ENCODE measurements at places on chromosomes 5 and 9.
A peak's percentile ranks its signal among the peaks of the same experiment; 100 is the strongest.

GRCh38 chr9:99239341-99240060 lies 17.4 kb downstream of the SEC61B start:
- peak; percentile 81 for DNase-seq

DNA sequence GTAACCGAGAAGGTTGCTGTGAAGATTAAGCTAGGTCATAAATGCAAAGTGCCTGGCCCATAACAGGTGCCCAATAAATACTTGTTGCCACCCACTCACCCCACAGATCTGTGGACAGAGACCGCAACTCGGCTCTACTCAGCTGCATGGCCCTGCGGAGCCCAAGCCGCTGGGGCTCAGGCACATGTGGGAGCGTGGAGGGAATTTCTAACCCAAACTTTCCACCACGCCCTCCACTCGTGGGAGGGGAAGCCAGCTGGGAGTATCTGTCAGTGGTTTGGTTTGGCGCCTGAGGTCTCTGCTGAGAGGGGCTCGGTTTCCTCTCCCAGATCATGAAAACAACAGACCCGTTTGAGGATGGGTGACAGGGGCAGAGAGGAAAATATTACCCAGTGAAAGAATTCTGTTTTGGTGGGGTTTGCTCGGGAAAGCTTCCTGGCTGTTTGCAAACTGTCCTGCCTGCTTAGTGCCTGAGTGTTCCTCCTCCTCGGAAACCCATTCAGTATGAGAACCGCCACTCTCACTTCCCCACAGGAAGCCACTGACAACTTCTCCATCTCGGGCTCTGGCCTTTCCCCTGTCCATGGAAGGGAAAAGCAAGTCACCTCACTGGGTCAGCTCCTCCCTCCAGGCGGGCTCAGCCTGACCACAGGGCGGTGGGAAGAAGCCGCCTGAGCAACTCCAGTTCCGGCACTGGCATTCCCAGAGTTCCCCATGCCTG lies 60.1 kb downstream of the RGS3 start:
- DNase-seq, result peak; percentile 45

- no peak for DNase-seq
These were observed 37.6 kb downstream of the EPB41L4A start for GRCh38 chr5:112381521-112381920.

DNA sequence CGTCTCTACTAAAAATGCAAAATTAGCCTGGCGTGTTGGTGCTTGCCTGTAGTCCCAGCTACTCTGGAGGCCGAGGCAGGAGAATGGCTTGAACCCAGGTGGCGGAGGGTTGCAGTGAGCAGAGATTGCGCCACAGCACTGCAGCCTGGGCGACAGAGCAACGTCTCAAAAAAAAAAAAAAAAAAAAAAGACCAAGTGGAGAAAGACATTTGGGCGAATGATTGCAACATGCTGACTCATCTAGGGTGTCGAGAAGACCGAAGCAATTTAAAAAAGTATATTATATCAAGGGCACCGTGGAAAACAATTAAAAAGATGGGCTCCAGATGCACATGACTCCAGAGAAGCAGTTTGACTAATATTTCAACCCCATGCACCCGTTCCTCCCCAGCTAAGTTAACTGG lies 9.2 kb downstream of the KLF4 start:
- DNase-seq, result peak; percentile 86

DNA sequence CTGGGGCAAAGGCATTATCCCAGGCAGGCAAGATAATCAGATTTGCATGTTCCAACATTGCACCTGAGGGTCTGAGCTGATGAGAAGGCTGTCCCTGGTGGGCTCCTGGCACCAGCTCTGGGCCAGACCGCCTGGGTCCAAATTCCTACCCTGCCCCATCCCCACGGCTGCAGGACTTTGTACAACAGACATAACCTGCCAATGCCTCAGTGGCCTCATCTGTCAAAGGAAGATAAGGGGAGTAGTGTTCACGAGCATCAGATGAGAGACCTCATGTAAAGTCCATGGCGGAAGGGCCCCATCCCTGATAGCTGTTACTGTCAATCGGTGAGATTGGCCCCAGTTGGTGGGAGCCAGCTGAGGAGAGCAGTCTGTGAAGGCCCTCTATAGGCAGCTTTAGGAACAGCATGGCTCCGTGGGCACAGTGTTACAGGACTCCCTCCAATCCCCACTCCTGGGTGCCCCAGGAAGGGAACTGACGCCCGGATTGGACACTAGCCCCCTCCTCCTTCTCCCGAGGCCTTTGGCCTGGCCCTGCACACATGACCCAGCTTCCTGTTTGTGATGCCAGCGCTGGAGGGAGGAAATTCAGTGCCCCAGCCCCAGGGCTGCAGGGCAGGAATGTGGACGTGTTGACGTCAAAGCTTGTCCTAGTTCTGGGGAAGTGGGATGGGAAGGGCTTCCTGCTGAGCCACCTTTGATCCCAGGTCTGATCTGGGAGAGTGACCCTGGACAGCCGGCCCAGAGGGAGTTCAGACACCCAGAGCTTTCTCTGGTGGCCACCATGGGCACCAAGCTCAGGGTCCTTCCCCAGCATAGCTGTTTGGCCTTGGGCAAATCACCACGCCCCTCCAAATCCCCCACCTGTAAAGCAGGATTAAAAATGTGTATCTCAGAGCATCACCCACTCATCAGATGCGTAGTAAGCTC lies 56.2 kb downstream of the DUSP1 start:
- DNase-seq, result peak; percentile 77

- no peak for DNase-seq
These were observed 296.9 kb downstream of the ADAMTS6 start for GRCh38 chr5:65184780-65185179.

DNA sequence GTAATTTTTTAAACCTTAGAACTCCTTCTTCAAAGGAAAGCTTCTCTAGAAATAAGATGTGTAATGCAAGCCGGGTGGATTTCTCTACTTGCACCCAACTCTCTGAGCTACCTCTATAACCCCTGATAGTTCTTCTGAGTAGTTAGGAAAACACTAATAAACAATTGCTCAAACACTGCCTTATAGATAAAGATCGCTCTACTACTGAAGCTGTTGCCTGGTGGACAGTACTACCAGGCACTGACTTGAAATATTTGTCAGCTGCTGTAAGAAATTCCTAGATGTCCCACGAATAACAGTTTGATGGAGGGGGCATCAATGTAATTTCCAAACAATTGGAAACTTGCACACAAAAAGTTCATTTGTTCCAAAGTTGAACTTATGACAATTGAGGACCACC lies 42.0 kb downstream of the NR3C1 start:
- no peak for DNase-seq

- DNase-seq, result no peak
These were observed 17.6 kb upstream of the MARCHF6 start for GRCh38 chr5:10335711-10336470.

DNA sequence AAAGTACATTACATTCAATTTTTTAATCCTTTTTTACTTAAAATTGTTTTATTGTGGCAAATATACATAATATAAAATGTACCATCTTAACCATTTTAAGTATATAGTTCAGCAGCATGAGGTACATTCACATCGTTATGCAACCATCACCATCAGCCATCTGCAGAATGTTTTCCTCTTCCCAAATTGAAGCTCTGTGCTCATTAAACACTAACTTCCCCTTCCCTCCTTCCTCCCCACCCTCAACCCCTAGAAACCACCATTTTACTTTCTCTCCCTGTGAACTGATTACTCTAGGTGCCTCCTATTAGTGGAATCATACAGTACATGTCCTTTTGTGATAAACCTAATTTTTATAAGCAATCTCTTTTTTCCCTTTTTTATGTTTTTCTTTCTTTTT lies 15.6 kb downstream of the TEX53 start:
- no peak for DNase-seq

DNA sequence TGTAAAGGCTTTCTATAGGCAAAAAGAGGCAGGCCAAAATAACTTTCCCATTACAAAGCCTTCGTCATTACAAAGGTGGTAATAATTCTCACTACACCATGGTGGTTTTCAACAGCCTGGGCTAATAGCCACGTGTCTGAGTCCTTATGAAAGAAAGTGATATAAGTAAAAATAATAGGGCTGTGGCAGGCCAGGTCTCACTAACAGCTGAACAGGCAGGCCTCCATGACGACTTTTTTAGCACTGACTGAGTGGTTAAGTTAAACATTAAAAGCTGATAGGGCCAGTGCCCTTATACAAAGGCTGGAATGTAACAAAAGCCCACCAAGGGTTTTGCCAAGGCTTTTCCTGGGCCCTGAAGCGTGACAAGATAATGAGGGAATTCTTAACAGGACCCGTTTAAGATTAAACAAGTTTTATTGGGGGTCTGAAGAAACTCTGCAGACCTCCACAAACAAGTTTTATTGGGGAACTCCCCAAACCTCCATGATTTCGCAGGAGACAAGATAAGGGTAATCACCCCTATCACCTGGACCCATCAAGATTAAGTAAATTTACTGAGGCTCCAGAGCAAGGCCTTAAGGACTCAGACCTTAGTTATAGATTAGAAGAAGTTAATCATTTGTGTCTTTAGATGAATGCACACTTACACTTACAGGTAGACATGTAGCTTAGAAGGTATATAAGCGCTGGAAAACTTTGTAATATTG lies 412.9 kb downstream of the CHSY3 start:
- DNase-seq, result no peak

DNA sequence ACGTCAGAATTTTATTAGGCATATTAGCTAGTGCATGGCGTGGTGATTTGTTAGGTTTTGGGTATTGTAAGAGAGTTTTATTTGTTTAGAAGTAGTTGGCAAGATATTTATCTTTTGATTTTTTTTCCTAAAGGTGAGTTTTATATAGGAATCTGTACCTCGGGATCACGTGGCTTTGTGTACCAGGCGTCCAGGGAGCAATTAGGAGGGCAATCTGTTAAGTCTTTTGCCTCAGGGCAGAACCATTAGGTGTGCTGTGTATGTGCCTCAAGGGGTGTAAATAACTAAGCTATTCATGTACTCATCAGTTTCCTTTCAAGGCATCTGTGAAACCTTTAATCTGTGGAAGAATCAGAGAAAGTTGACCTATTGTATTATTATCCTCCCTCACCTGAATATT lies 39.4 kb downstream of the ZSWIM6 start:
- no peak for DNase-seq

DNA sequence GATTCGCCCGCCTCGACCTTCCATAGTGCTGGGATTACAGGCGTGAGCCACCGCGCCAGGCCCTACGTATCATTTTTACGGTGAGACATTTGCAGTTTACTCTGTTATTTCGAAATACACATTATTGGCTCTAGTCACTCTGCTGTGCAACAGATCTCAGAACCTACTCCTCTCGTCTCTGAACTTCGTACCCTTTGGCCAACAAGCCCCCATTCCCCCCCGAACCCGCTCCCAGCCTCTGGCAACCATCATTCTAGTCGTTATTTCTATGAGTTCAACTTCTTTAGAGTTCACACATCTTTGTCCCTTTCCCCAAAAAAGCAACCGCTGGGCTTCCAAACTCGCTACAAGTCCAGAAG lies 735 bp downstream of the PTGR1 start:
- peak; percentile 53 for DNase-seq

GRCh38 chr5:178490935-178491652 lies 99.1 kb downstream of the COL23A1 start:
- no peak for DNase-seq

DNA sequence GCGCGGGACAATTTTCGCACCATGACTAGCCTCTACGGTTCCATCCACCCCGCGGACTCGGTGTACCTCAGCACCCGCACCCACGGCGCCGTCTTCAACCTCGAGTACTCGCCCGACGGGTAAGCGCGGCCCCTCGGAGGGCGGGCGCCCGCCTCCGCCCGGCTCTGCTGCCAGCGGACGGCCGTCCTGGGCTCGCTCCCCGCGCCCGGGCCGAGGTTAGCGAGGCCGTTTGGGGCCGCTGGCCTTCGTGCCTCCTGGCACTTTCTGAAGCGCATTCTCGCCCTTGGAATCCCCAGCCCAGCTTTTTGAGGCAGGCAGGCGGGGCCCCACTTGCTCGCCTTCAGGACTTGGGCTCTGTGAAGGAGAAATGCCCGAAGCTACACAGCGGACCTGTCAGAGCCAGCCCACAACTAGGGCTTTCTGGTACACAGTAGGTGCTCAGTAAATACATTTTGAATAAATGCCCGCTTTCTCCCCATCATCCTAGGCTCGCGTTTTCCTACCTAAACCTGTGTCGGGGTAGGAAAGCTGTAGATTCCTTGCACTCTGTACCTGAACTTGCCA lies 772 bp downstream of the DCAF10 start:
- peak; percentile 35 for DNase-seq

DNA sequence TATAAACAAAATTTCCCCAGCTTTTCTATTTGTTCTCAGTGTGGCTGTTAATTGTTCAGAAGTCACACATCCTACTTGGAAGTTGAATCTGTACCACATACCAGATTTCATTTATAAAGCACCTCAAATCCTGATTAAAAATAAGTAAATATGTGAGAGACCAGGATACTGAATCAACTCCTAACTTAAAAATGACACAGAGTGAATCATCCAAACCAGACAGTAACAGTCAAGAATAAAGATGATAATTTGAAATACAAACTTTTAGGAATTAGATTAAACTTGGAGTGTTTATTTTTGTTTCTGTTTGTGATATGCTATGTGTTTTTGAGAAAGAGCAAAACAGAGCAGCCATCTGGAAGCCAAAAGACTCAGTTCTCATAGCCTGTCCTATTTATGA lies 633.2 kb upstream of the RORB start:
- no peak for DNase-seq

DNA sequence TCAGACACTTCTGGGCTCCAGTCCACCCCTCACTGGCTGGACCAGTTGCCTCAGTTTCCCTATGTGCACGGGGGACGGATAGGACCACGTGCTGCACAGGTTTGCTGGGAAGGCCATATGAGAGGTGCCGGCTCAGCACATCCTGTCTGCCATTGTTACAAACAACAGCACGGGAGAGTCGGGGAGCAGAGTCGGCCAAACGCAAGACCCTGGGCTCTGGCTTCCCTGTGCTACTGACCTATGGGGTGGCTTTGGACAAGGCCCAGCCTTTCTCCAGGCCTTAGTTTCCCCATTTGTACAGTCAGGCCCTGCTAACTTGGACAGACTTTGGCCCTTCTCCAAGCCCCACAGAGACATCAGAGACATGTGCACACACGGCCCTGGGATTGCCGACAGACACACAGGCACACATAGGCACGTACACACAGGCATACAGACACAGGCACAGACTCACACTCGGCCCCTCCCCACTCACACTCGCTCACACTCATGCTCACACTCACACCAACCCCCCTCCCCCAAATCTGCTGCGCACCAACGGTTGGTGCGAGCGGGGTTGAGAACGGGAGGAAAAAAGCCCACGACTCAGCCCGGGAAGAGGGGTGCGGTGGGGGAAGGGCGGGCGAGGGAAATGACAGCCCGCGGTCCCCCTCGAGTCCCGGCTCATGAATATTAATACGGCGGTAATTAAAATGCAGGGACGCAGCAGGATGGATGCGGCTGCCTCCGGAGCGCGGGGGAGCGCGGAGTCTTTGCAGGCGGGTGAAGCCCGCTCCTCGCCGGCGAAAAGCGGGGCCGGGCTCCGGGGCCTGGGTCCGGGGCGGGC lies 133.0 kb downstream of the C9orf50 start:
- DNase-seq, result peak; percentile 77

- no peak for DNase-seq
These were observed 96.7 kb downstream of the CAVIN4 start for GRCh38 chr9:100674419-100675122.

DNA sequence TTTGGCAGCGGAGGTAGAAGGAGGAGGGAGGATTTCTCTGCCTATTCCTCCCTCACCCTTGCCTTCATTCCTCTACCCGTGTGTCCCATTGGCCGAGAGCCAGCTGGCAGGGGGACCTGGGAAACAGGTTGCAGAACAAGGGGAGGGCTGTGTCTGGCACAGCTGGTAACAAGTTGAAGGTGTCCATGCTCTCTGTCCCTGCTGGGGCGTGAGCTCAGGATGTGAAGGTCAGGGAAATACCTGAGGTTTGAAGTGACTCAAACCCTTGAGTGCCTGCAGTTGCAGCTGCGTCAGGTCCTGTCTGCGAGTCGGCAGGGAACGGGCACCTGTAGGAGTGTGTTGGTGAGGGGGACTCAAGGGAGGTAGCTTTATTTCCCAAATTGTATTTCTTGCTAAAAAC lies 16.2 kb downstream of the MIGA2 start:
- no peak for DNase-seq
